ENCODE measurements at places on chromosomes 4 and X. TPM values are rescaled to one million over a fixed set of nuclear protein-coding genes. Genes with fewer than 3 reads are reported as not detected.

DNA sequence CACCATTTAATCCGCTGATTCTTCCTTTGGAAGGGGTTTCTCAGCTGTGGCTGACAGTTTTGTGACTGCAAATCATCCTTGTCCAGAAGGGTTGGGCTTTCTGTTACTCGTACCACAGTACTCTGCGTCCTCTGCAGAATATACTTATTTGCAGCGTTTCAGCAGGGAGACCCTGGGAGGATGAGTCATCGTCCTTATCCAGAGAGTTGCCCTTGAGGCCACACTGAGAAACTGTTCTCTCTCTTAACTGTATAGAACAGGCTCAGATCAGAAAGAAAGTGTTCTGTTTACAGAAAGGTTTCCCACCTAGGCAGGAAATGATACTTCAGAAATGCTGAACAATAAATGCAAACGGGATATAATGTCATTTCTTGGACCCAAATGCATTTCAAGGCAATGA is 47.8 kb upstream of the DDX53 start:
- no peak overlapping the region for H3K4me3 ChIP-seq
- no peak for DNase-seq
- no peaks in the 10 kb centered on the region for H3K36me3 ChIP-seq
- no peak overlapping the region for H3K27ac ChIP-seq
- no peaks in the 10 kb centered on the region for H3K4me1 ChIP-seq
- no peaks in the 10 kb centered on the region for H3K27me3 ChIP-seq

GRCh38 chrX:6985537-6985936 is 162.0 kb upstream of the STS start:
- no peak overlapping the region for H3K27ac ChIP-seq
- H3K4me1 ChIP-seq, result no peaks in the 10 kb centered on the region
- no peak overlapping the region for H3K4me3 ChIP-seq
- H3K27me3 ChIP-seq, result no peaks in the 10 kb centered on the region
- H3K36me3 ChIP-seq, result no peaks in the 10 kb centered on the region
- no peak for DNase-seq

DNA sequence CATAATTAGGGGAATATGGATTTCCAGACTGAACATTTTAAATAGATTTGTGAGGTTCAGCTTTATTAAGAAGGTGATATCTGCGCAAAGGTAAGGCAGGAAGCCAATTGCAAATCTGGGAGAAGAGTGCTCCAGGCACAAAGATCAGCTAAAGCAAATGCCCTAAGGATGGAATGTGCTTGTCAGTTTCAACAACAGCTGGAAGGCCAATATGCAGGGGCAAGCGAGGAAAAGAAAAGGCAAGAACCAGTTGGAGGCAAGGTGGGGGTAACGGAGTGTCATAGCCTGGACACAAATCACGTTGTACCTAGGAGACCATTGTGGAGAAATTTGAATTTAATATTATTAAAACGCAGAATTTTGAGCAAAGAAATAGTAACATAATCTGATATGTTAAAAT is 1710.3 kb upstream of the PCDH7 start:
- DNase-seq, result no peak
- no peaks in the 10 kb centered on the region for H3K36me3 ChIP-seq
- H3K27ac ChIP-seq, result no peak overlapping the region
- no peaks in the 10 kb centered on the region for H3K27me3 ChIP-seq
- no peaks in the 10 kb centered on the region for H3K4me1 ChIP-seq

DNA sequence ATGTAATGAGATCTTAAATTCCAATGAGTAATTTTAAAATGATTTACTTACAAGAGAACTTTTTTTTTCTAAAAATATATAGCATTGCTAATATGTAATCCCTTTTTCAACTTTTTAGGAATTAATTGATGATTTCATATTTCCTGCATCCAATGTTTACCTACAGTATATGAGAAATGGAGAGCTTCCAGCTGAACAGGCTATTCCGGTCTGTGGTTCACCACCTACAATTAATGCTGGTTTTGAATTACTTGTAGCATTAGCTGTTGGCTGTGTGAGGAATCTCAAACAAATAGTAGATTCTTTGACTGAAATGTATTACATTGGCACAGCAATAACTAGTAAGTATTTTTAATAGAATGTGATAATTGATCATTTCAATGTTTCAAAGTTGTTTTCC is 113.2 kb downstream of the USP9X start:
- peaks cover 62% of the 10 kb centered on the region for H3K36me3 ChIP-seq
- no peak for DNase-seq
- no peaks in the 10 kb centered on the region for H3K27me3 ChIP-seq
- H3K4me3 ChIP-seq, result no peak overlapping the region
- H3K27ac ChIP-seq, result no peak overlapping the region

The TLR6 gene
- 2.2 TPM for total RNA-seq

The PDE5A gene
- 4.9 TPM for total RNA-seq

The CSAG3 gene
- not detected for total RNA-seq

Data from CD4-positive, CD25-positive, alpha-beta regulatory T cell (primary cell).